ENCODE measurements at places on chromosomes 12 and 14.

- DNase-seq = no peak
Measured at GRCh38 chr14:33056213-33056612, 117.5 kb downstream of the NPAS3 start.

DNA sequence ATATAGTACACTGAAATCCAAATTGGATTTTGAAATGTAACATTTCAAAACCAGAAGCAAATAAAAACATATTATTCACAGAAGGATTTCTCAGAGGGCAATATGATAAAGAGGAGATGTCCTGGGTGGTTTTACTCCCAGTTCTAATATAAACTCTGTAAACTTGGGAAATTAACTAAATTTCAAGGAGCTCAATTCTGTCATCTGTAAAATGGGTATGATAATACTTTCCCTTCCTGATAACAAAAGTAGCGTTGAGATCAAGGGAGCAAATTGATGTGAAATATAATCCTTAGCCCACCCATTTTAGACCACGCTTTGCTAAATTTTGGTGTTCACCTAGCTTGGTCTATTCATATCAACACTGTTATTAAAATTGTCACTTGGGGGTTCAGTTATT lies 192.5 kb upstream of the BTG1 start:
- DNase-seq = no peak

- DNase-seq = no peak
Measured at GRCh38 chr14:72685456-72685855, 208.4 kb downstream of the DPF3 start.

DNA sequence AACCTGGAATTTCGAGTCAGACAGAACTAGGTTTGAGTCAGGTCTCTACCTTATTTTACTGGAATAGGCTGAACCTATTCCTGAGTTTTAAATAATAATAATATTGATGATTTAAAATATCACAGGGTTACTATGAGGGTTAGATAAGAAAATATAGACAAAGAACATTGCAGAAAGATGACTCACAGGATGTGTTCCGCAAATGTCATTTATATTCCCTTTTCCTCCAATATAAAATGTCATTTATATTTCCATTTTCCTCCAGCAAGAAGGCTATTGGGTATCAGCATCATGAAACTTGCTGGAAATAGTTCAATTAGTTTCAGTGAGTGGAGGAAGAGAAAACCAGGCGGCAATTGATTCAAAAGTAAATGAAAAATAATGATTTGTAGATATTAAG lies 163.9 kb upstream of the RASSF8 start:
- no peak for DNase-seq

- no peak for DNase-seq
Measured at GRCh38 chr12:91687052-91688017, 458.3 kb downstream of the BTG1 start.

GRCh38 chr12:130322263-130322662 lies 15.4 kb upstream of the PIWIL1 start:
- no peak for DNase-seq

- no peak for DNase-seq
Measured at GRCh38 chr14:96261772-96262655, 6.0 kb downstream of the BDKRB1 start.

- DNase-seq = no peak
Measured at GRCh38 chr14:24662753-24663152, 28.8 kb upstream of the GZMB start.

GRCh38 chr12:6307529-6307928 lies 3.0 kb upstream of the PLEKHG6 start:
- no peak for DNase-seq

- DNase-seq = peak; percentile 38
Measured at GRCh38 chr14:76938092-76938500, 90.4 kb downstream of the IRF2BPL start.

DNA sequence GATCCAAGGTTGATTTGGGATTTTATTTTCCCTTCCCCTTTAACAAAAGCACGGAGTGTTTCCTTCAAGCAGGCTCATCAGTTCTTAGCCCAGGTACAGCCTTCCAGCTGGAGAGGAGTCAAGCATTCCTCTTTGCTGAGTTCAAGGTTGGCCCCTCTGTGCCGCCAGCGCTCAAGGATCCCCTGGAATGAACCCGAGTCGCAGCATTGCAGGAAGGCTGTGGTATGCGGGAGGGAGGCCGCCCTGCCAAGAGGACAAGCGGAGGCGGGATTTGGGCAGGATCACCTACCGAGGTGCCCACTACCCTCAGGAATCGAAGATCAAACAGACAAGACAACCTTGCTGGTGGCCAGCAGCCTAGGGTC lies 53.9 kb upstream of the NCOR2 start:
- DNase-seq = peak; percentile 65

GRCh38 chr12:96107236-96107635 lies 71.8 kb upstream of the LTA4H start:
- DNase-seq = no peak

- no peak for DNase-seq
Measured at GRCh38 chr12:92549516-92549915, 153.3 kb upstream of the PLEKHG7 start.

DNA sequence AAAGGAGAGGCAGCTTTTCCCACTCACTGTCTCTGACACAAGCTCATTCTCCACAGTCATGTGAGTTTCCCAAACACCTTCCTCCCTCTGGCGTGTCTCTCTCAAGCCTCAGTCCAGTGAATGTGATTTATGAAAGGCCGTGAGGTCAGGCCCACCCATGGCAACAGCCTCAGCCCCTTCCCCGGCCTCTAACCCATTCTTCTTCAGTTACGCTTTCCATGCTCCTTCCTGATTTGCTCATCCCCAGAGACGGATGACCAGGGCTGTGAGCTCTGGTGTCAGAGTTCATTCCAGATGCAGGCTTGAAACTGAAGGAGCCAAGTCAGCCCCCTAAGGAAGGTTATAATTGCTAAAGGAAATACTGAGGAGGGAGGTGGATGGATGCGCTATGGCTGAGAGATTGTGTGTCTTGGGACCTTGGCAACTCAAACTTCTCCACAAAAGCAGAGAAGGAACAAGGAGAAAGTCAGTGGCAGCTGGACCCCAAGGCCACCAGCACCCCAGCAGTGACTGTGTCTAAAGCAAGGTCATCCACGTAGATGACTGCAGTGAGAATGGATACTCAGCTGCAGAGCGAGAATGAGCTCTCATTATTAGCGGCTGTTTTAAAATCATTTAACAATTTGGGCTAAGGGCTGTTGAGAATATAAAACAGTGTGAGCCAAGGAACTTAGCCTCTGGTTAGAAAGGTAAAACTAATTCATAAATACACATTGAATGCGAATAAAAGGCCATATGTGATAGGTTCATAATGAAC lies 84.1 kb downstream of the FBXL14 start:
- no peak for DNase-seq

- DNase-seq = no peak
Measured at GRCh38 chr12:115335594-115335993, 651.6 kb upstream of the TBX3 start.

- DNase-seq = no peak
Measured at GRCh38 chr14:73168691-73169090, 32.4 kb downstream of the PSEN1 start.

- no peak for DNase-seq
Measured at GRCh38 chr14:103969961-103970360, 27.6 kb upstream of the RD3L start.

DNA sequence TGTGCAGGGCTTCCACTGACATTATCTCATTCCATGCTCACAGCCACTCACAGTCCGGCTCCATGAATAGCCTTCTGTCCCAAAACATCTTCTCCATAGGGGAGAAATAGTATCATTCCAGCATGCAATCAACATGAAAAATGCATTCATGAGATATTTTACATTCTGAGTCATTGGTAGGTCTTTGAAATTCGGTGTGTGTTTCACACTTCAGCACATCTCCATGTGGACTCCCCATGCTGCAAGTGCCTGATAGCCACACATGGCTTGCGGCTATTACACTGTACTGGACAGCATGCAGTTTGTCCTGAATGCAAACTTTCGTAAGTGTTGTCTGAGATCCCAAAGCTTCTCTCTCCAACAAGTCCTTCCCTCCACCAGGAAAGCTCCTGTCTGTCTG lies 449.3 kb downstream of the MED13L start:
- no peak for DNase-seq

DNA sequence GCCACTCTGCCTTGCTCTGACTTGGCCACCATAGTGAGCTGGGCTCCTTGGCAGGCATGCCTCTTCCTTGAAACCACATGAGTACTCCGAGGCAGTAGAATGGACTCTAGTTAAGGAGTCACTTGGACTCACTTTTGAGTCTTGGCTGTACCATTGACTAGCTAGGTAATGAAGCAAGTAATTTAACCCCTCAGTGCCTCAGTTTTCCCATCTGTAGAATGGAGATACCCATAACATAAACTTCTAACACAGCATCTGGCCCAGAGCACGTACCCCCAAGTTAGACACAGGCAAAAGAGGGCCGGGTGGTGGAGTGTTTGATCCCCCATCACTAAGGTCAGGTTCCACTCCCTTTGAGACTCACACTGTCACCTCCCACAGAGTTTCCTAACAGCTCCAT lies 8.3 kb downstream of the KRT77 start:
- no peak for DNase-seq

DNA sequence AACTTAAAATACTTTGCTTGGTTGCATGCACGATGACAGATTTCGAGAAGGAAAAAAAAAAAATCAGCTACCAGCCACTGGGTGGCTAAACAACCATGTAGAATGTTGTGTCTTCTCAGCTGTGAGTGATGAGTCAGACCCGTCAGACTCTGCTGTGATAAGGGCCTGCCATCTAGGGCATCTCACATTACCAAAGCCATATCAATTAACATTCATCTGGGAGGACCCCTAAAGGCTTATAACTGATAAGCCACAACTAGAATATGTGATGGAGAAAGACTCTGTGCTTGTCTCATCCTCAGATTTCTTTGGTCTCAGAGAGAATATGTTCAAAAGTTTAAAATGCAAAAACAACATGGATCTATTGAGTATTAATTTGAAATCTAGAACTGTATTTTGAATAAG lies 111.5 kb downstream of the PAX9 start:
- DNase-seq = peak; percentile 42

- no peak for DNase-seq
Measured at GRCh38 chr12:53532524-53533445, 25.5 kb upstream of the NPFF start.

- no peak for DNase-seq
Measured at GRCh38 chr14:102901633-102902032, 20.8 kb upstream of the AMN start.

- no peak for DNase-seq
Measured at GRCh38 chr12:75856235-75856634, 175.3 kb downstream of the PHLDA1 start.

GRCh38 chr12:127620735-127621355 lies 646.1 kb upstream of the TMEM132C start:
- no peak for DNase-seq

DNA sequence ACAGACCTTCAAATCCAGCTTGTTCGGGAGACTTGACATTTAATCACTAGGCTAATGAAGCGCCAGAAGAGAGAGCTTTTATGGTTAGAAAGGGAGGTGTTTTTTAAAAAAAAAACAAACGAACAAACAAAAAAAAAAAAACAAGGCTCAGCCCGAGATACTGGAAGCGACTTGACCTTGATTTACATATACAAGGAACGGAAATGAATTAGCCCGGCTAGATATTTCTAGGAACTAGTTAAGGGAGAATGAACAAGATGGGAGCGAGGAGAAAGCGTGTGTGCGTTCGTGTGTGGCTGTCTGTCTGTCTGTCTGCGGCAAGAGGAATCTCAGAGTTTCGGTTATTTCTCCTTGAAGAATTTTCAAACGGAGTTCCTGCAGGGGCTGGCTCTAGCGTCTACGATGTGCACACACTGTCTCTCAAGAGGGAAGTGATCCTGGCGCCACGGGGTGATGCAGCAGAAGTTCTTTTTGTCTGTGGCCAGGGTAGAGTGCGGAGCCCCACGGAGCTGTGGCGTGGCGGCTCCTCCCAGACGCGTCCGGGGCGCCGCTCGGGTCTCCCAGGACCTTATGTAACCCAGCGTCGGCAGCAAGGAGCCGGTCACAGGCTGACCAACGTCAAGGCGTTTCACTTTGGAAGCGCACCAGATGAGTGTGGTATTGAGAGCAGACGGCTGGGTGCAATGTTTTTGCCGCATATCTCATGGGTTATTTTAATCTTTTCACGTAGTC lies 18.8 kb downstream of the SOCS2 start:
- peak; percentile 55 for DNase-seq

DNA sequence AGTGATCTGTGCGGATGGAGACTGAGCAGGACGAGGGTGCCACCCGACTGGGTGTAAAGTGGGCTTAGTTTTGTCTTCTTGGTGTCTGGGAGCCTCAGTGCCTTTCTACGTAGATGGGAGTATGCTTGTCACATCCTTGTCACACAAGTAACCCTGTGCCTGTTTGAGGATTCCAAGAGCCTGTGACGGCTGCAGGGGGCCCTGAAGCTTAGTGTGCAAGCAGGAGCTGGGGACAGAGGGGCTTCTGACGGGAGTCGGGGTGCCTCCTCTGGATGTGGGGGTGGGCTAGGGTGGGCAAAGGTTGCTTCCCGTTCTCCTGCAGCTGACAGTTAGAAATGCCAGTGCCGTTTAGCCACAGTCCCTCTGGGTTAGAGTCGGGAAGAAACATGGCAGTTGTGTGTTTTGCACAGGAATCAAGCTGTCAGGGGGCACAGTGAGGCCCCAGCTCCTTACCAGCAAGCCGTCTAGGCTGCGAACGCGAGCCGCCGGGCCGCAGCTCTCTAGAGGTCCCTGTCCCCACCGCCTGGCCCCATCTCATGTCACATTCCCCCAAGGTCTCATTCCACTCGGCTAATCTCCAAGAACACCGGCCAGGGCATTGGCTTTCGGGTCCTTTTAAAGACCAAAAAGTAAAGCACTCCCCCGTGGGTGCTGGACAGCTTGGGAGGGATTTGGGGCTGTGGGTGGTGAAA lies 7.0 kb downstream of the RTL1 start:
- no peak for DNase-seq

- no peak for DNase-seq
Measured at GRCh38 chr12:13981990-13982389, 588 bp upstream of the GRIN2B start.

DNA sequence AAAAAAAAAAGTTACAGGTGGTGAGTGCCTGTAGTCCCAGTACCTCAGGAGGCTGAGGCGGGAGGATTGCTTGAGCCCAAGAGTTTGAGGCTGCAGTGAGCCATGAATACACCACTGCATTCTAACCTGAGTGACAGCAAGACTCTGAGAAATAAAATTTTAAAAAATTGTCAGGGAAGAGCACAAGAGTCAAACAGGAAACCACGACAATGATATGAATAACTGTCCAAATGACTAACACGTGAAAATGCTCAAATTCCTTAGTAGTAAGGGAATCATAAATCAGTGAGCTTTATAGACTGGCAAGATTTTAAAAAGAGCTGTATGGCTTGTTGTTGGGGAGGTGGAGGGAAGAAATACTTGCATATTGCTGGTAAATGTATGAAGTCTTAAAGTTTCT lies 12.9 kb upstream of the ASPG start:
- DNase-seq = no peak

GRCh38 chr12:21296751-21297406 lies 37.8 kb downstream of the SLCO1A2 start:
- DNase-seq = peak; percentile 15

- DNase-seq = no peak
Measured at GRCh38 chr12:123153906-123154305, 3.0 kb upstream of the PITPNM2 start.

- no peak for DNase-seq
Measured at GRCh38 chr14:100894416-100894815, 9.1 kb downstream of the RTL1 start.

Data from RWPE1 (cell line).